ENCODE measurements at places on chromosomes 4 and X.
A peak's percentile ranks its signal among the peaks of the same experiment; 100 is the strongest.

GRCh38 chrX:21382715-21383114, 8.5 kb downstream of the CNKSR2 start:
- peak; percentile 5 for DNase-seq

- no peak for DNase-seq
Measured at GRCh38 chr4:46933686-46934085, 24.6 kb upstream of the COX7B2 start.

GRCh38 chr4:42637104-42637503, 19.8 kb downstream of the ATP8A1 start:
- no peak for DNase-seq

GRCh38 chr4:118154649-118155048, 120.4 kb downstream of the NDST3 start:
- no peak for DNase-seq

DNA sequence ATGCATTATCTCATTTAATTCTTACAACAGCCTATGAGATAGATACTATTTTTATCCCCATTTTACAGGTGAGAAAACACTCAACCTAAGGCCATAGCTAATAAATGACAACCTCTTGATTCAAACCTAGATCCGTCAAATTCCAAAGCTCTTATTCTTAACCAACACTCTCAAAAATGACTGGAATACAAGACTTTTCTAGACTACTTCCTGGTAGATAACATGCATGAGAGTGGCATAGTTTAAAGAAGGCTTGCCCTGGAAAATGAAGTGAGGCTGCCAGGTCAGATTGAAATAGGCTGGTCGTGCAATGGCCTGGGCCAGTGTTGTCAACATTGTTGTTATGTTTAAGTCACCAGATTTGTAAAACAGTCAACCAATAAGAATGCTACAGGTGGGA, 86.6 kb downstream of the DNAAF6 start:
- DNase-seq, result no peak

- no peak for DNase-seq
Measured at GRCh38 chr4:128727658-128728057, 81.8 kb upstream of the JADE1 start.

DNA sequence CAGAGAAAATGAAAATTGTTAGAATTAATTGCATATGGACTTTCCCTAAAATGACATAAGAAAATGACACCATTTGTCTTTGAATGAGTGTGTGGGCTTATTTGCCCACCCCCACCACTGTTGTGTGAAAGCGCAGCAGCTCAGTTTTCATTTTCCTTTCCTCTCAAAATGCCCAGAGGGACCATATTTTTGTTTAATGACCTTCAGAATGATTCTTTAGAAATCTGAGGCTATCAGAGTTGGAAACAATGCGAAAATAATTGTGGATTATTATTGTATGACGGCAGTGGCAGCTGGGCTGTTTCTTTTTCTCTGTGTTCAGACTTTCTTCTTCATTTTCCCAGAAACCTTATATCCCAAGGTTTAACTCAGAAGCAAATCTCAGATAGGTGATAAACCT, 44.6 kb upstream of the TEX13A start:
- no peak for DNase-seq

- DNase-seq, result peak; percentile 66
Measured at GRCh38 chr4:86895692-86896488, 3.7 kb upstream of the C4orf36 start.

DNA sequence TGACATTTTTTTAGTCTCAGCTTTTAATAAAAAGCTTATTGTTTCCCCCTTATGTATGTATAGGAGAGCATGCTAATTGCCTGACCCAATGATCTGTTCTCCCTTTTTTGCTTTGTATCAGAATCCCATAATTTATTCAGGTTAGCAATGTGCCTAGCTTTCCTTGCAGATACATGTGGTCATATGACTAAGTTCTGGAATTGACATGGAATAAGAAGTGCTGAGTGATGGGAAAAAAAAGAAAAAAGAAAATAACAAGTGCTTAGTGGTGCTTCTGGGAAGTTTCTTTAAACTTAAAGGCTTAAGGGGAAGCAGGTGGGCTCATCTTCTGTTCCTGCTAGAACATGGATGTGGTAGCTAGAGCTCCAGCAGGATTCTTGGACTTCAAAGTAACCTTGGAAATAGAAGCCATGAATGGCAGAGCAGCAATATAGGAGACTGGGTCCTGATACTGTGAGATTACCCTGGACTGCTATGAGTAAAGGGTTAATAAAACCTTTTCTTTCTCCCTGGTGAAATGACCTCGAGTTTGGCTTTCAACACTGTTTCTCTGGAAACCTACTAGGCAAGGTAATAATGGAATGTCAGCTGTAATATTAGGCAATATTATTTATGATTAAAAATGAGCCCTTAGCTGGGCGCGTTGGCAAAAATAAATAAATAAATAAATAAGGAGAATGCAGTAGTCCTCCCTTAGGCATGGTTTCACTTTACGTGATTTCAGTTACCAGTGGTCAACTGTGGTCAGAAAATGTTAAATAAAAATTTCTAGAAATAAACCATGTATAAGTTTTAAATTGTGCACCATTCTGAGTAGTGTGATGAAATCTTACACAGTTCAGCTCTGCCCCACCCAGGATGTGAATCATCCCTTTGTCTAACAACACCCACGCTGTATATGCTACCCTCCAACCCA, 16.7 kb upstream of the RBM41 start:
- no peak for DNase-seq

DNA sequence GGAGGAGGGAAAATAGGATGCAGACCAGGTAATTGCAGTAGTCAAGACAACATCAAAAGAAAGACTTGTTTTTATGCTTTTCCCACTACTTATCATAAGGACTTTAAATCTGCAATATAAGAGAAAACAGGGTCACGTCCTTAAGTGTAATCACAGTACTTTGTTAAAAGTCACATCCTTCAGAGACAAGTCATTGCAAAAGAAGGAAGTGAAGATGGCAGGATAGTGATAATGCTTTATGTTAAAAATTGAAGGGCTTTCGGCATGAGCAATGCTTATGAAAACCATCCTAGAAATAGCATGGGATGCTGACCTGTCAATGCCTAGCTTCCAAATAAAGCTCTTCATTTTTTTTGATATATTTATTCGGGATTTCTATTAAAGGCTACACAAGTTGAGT, 110.2 kb upstream of the TENM3 start:
- DNase-seq, result no peak

DNA sequence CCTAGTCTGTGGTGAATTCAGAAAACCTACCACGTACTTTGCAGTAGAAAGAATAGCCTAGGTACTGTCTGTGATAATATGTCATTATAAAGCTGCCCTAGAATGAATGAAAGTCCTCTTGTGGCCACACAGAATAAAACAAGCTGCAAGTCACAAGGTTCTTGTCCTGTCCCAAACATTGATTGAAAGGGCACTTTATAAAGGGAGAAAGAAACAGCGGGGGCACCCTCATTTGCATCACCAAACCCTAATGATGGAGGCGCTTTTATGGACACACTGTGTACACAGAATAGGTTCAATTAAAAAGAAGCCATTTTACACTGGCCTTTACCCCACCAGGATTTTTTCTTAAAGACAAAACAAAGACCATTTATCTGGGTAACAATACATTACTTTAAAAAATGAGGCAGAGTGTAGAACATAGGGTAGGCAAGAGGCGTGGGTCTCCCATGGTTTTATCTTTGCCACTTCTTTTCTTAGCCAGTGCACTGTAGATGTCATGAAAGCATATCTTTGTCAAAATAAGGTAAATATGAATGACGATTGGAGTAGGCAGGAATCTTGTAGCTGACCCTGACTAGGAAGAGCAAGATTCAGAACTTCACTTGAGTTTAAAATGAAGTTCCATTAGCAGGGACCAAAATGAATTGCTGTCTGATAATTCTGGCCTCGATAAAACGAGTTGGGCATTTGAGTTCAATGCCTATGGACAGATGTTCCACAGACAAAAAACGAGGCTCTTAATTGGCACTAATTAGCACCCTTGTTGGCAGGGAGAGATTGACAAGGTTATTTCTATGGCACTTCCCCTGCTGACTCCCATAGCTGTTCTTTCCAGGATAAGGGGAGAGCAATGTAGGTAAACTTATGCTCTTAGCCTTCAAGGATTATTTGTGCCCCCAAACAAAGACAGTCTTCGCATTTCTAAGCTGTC, 365.1 kb downstream of the AFF2 start:
- DNase-seq, result no peak

DNA sequence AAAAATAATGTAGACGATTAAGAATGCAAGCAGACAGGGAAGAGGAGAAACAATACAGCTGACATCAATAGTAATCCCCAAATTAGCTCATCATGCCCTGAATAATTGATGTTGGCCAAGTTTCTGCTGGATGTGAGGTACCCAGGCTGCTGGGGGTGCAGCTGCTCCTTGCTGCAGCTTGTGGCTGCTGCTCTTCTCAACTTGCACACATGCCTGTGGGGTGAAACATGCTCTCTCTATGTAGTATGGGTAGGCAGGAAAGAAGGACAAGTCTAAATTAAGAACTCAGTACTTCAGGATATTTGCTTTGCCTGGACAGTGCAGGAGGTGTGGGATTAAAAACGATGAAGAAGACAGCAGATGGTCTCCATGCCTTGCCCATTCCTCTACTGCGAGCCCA, 16.7 kb downstream of the EDA2R start:
- DNase-seq, result no peak

DNA sequence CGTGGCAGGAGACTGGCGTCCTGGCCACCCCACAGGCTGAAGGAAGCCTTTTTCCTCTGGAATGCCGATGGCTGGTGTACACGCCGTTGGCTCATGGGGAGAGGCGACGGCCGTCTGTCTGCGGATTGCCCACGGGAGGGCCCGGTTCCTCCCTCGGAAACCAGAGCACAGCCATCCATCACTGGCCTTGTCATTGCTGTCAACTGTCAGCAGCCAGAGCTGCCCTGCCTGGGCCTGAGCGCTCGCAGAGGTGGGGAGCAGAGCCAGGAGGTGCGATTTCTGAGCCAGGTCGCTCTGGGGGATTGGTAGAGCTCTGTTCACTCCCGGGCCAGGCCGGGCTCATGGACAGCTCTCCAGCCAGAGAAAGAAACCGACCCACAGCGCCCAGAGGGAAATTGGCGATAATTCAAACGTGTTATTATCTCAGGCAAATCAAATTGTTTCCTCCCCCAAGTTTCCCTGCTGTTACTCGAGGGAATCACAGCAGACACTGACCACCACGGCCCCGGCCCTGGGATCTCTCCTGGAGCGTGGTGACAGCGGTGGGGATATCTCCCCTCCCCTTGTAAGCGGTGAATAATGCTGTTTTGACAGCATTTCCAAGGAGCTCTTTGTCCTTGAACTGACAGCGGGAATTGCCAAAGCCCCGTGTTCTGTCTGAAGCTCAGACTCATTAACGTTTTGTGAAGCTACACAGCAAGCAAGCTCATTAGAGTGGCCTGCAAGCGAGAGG, 220.9 kb upstream of the PSAPL1 start:
- DNase-seq, result no peak

DNA sequence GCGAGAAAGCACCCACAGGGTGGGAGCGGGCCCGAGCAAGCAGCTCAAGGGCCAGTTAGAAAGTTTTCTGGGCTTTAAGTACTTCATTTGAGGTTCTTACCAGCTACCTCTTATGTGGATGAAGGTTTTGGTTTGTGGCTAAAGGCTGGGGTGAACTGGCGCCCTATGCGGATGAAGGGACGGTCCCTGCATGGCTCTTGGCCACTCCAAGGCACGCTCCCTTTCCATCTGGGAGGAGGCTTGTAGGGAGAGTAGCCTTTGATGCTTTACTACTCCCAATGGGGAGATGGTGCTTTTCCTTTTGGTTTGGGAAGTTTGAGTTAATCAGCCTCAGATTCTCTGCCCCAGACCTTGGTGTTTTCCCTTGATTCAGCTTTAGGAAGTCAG, 17.7 kb downstream of the MRFAP1 start:
- DNase-seq, result no peak

GRCh38 chr4:159042097-159042605, 60.7 kb upstream of the RAPGEF2 start:
- no peak for DNase-seq

DNA sequence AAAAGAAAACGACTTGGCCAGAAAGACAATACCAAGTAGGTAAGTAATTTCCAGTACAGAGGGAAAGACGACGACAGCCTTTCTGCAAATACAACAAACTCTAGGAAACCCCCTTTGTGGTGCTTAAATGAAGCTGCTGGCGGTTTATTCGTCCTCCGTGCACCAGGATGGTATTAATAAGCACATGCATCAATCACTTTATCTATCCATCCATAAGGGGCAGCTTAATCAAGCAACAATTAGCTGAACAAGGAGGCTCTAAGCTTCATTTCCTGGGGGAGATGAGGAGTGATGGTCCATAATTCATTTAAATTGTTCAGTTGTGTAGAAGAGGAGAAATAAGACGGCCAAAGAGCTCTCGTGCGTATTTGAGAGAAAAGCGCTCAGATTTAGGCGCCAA, 26.2 kb downstream of the IRF2 start:
- no peak for DNase-seq

DNA sequence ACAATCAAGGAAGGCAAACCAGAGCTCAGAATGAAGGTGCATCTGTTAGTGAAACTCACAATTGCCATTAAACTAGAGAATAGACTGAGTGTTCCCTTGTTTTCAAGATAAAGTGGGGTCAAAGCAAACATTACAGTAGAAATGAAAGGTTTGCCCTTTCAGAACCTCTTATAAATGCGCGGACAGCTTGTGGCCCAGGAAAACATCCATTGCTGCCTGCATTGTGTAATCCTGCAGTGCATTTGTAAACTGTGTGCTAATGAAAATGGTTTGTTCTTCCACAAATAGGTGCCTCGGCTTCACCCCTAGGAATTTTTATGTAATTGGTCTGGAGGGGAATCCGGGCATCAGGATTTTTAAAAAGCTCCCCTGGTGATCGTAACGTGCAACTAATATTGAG, 62.8 kb downstream of the SNX25 start:
- no peak for DNase-seq

GRCh38 chr4:152045807-152046571, 285.2 kb upstream of the GATB start:
- DNase-seq, result no peak

- DNase-seq, result no peak
Measured at GRCh38 chr4:142778900-142779299, 67.2 kb downstream of the INPP4B start.

DNA sequence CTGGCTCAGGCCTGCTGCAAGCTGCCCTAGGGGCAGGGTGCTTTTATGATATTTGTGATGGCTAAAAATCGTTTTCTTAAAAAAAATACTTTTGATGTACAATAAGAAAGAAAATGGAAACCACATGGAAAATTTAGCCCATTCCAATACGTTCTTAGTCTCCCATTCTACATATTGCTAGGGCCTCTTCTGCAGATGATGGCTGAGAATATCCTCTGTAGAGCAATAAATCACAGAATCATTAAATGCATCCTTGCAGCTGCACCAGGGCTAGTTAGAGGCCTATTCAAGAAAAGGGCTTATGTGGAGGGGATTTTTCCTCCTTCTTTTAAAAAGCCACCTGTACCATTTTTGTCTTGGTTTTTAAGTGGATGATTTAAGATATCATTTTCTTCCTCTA, 97.6 kb upstream of the C1GALT1C1 start:
- DNase-seq, result no peak

- DNase-seq, result no peak
Measured at GRCh38 chrX:20019672-20020365, 29.0 kb upstream of the BCLAF3 start.

DNA sequence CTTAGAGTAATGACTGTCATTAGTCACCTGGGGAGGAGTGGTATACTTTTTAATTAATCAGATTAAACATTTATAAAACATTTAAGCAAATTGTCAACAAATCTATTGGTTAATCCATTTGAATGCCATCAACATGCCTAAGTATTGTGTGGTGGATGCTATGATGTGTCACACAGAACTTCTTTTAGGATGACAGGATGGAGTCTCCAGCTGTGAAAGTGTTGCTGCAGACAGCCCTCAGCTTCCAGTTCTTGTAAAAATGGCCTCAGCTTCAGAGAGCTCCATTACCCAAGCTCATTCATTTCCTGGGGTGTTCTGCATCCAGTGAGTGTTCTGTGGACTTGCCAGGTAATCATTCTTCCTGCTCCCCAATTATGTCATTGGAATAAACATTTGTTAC, 74.3 kb upstream of the CLNK start:
- no peak for DNase-seq

Data from CD4-positive, alpha-beta T cell treated with Interleukin-10 for 1 hour (primary cell).